Regular cardiac myocyte (primary cell): ENCODE measurements at places on chromosomes 3 and 15. TPM values are rescaled to one million over a fixed set of nuclear protein-coding genes. Genes with fewer than 3 reads are reported as not detected.

The APBA2 gene
- total RNA-seq: 12.1 and 13.8 TPM in 2 replicates

The MEX3B gene
- total RNA-seq: 8.6 and 16.9 TPM in 2 replicates

The TRH gene
- under 0.01 and 0.38 TPM in 2 replicates for total RNA-seq

The FANCD2OS gene
- not detected in 2 replicates for total RNA-seq

The DYNLT2B gene
- 7.0 and 12.5 TPM in 2 replicates for total RNA-seq

The SCAANT1 gene
- total RNA-seq: not detected in 2 replicates

The SERINC4 gene
- not detected in 2 replicates for total RNA-seq

The C15orf62 gene
- total RNA-seq: not detected in 2 replicates

The FAM43A gene
- total RNA-seq: 33.4 and 78.9 TPM in 2 replicates

The MAP6D1 gene
- 2.9 and 3.4 TPM in 2 replicates for total RNA-seq

The EFHB gene
- under 0.01 TPM in 1 of 2 replicates, not detected in the other for total RNA-seq

The FOXL2 gene
- total RNA-seq: under 0.01 and 0.19 TPM in 2 replicates

The CP gene
- total RNA-seq: 0.19 and 5.1 TPM in 2 replicates

The CCR2 gene
- not detected in 2 replicates for total RNA-seq

The CCR3 gene
- total RNA-seq: not detected in 2 replicates

The RTP3 gene
- not detected in 2 replicates for total RNA-seq
